ENCODE measurements at places on chromosomes 5 and 9.

DNA sequence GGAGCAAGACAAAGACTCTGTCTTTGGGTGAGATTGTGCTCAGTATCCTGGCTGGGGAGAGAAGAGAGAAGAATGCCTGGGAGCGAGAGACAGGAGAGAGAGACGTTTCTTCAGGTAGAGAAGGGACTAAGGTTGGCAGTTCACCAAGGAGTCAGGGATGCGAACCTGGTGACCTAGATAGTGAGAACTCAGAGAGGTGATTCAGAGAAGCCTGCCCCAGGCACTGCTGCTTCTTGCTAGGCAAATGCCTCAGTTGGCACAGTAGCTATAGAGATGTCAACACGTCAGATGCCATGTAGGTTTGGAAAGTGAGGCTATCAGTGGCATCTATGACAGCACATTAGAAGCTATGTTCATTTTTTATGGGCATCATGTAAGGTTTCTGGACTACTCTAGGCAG lies 231.6 kb upstream of the VLDLR start:
- DNase-seq = no peak

GRCh38 chr5:111535879-111536549 lies 23.7 kb upstream of the STARD4 start:
- no peak for DNase-seq

DNA sequence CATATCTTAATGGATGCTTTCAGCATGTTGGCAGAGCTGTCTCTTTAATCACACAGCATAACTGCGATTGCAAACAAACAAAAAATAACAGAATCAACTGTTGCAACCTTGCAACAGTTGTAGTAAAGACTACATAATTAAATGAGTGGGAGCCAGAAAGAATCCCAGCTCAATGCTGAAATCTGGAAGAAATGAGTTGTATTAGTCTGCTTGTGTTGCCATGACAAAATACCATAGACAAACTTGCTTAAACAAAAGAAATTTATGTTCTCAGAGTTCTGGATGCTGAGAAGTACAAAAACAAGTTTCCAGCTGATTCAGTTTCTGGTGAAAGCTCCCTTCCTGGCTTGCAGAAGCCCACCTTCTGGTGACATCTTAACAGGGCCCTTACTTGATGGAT lies 260.9 kb upstream of the TUSC1 start:
- no peak for DNase-seq

DNA sequence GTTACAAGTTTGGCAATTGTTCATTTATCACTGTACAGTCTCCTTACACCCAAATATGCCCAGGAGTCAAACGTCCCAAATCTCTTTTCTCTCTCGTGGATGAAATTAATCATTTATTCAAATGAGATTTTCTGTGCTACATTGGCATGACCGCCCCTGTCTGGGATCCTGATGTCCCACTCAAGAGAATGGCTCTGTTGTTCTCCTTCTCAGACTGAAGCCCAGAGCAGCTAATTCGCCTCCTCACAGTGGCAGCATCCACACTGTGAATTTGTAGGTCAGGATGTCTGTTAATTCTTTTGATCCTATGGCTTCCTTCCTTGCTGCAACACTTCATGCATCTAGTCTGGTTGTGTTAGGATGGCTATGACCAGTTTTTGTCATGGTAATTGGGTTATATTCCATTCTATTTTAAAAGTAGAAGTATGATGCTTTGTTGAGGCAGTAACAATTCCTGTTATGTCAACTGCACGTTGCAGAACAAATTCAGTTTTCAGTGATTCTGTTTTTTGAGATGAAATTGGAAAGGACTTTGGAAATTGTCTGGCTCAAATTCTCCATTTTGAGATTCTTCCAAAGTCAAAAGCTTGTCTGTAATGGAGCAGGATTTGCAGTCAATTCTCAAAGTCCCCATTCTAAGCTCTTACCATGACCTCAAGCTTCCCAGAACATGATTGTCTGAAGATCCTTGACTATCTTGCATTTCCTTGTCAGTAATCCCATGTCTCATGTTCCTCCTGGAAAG lies 141.5 kb upstream of the GAS1 start:
- DNase-seq = no peak
